CD4-positive, alpha-beta T cell treated with Interleukin-10 for 1 hour (primary cell): ENCODE measurements at places on chromosomes 1 and 21.

- no peak for DNase-seq
These were observed 47.7 kb downstream of the TPR start for GRCh38 chr1:186327331-186327730.

- DNase-seq = no peak
These were observed 184.5 kb upstream of the TMPRSS15 start for GRCh38 chr21:18588001-18588662.

DNA sequence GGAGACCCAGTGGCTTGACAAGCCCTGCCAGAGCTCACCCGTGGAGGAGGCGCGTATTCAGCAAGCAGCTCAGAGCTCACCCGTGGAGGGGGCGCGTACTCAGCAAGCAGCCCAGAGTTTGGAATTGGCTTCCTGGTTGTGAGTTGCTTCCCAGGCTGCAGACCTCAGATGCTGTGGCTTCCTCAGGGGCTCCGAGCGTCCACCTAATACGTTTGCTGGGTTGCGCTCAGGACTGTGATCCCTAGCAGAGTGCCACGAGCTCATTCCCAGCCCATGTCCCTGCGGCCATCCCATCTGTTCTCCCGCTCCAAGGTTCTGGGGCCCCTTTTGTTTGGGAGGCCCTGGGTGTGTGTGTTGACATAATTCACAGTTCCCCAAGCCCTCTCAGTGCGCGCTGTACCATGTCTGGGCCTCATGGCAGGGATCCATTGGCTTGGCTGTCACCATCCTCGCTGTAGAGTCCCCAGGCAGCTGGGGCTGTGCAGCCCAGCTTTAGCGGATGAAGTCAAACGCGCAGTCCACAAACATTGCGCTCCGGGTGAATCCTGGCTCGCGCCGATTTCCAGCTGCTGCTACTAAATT lies 3.6 kb downstream of the AJAP1 start:
- no peak for DNase-seq

GRCh38 chr1:116429821-116430374 lies 56.9 kb downstream of the ATP1A1 start:
- DNase-seq = no peak

DNA sequence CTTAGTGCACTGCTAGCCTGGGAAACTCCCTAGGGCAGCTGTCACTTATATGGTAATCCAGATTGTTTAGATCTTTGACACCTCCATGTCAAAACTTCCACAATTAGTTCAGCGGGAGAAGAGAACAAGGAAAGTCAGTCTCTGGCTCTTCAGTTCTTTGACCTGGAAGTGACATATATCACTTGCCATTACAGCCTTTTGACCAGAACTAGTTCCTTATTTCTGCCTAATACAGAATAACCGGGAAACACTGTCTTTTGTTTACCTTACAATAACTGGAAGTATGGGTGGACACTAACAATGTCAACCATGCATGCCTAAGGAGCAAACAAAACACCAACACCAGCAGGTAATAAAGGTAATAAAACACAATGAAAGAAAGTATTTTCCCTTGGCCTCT lies 68.3 kb downstream of the C4BPA start:
- no peak for DNase-seq

DNA sequence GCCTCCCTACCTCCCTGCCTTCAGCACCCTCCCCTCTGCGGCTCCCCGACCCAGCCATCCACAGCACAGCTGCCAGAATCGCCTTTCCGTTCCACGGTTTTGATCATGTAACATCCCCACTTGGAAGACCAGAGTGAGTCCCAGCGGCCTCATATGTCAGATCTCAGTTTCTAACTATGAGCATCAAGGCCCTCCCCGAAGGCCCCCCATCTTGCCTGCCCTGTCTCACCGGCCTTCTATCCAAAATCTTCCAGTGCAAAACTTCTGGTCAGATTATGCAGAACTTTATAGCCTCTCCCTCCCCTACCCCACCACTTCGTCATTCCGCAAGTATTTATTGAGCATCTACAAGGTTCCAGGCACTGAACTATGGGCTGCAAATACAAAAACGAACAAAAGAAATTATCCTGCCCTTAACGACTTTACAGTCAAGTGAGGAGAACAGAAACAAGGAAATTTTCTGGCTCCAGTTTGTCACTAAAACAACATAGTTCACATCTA lies 20.3 kb upstream of the LMX1A start:
- no peak for DNase-seq

DNA sequence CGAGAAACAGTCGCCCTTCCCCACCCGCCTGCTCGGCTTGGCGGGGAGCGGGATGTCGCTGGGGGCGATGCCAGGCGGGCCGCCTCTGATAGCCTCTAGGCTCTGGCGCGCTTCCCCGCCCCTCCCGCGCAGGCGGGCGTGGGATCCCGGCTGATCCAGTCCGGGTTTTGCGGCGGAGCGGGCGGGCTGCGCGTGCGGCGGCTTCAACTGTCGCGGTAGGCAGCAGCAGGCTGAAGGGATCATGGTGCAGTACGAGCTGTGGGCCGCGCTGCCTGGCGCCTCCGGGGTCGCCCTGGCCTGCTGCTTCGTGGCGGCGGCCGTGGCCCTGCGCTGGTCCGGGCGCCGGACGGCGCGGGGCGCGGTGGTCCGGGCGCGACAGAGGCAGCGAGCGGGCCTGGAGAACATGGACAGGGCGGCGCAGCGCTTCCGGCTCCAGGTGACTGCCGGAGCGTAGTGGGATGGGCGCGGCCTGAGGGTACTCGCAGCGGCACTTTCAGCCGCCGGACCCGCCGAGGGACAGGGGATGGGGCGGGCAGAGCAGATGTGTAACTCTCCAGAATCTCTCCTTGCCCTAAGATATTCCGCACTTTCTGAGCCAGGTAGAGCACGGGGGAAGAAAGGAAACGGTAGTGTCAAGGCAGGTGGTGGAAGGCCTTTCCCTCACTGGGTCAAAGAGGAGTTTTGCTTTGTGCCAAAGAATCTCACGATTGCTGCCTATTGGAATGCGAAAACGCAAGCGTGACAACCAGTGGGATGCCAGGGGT lies at the start of gene FAAH:
Gene FAAH, plus strand, starts transcription at position 210 of the 764 bp plus-strand sequence. Its CDS starts 32 bp downstream, at position 242.
- DNase-seq = peak; percentile 47

GRCh38 chr1:95679262-95679661 lies 445.3 kb downstream of the RWDD3 start:
- no peak for DNase-seq

GRCh38 chr1:19044975-19045831 lies 88.7 kb upstream of the IFFO2 start:
- peak; percentile 6 for DNase-seq

GRCh38 chr21:21146587-21147373 lies 148.6 kb downstream of the NCAM2 start:
- DNase-seq = no peak

- DNase-seq = no peak
These were observed 19.2 kb upstream of the PEX10 start for GRCh38 chr1:2431518-2431917.

DNA sequence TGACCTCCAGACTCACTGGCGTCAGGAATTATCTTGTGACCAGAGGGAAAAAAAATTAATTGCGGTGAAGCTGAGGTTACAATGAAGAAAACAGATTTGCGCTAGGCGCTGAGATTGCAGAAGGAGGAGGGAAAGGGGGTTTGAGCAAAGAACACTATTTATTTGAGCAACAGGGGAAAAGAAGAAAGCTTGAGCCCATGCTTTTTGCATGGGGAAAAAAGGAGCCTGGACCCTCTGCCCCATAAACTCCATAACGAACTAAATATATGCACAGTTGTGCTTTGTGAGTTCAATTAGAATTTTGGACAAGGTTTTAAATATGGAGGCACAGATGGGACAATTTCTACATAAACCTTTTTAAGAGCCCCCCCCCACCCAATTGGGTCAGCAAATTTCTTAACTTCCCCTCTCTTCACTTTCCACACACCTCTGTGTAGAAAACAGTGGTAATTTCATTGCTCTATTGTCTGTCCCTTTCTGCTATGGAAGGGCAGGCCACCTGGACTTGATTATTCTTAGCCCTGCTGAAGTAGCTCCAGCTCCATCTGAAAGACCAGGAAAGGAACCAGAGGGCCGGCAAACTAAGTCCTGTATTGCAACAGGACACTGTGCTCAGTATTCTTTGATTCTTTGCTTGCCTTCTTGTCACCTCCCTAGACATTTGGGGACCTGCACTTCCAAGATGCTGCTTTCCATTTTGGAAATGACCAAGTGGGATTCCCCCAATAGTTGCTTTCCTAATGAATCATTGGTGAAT lies 862 bp upstream of the ID3 start:
- no peak for DNase-seq

DNA sequence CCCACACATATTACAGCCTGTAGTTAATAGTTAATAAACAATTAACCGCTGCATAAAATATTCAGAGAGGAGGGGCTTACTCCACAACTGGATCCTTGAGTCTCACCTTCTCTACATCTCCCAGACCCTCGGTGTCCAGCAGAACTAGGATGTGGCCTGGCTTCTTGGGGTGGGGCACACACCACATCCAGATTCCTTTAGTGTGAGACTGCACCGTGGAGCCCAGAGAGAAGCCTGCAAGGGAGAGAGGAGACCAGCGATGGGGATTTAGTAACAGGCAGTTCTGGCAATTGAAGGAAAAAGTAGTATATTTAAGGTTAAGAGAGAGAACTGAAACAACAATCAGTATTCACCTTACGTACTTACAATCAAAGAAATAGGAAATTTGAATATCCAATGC lies 4.9 kb downstream of the GBP1 start:
- no peak for DNase-seq

DNA sequence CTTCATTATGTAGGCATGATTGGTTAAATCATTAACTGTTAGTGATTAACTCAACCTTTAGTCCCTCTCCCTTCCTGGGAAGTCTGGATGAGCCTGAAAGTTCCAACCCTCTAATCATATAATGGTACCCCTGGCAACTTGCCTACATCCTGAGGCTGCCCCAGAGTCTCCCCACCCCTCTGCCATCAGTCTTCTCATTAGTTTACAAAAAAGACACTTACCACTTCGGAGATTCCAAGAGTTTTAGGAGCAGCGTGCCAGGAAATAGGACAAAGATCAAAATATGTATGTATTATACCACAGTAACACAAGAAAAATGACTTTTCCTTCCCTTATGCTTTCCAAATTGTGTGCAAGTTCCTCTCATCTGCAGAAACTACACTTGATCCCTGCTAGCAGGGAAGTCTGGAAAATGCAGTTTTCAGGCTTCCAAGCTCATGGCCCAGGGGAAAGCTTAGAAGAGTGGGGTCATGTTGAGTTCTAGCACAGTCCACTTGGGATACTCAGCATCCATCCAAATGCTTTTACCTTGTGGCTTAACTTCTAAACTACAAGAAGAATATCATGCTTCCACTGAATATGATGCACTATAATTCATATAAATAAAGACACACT lies 64.6 kb upstream of the PPIH start:
- DNase-seq = no peak

GRCh38 chr1:55181666-55182065 lies 33.5 kb downstream of the USP24 start:
- no peak for DNase-seq

GRCh38 chr1:169141356-169141755 lies 34.9 kb downstream of the ATP1B1 start:
- no peak for DNase-seq
